ENCODE measurements at places on chromosomes 2 and 18. TPM values are rescaled to one million over a fixed set of nuclear protein-coding genes. Genes with fewer than 3 reads are reported as not detected.
A peak's percentile ranks its signal among the peaks of the same experiment; 100 is the strongest.

Gene TP53I3
- 15.4 TPM for total RNA-seq

DNA sequence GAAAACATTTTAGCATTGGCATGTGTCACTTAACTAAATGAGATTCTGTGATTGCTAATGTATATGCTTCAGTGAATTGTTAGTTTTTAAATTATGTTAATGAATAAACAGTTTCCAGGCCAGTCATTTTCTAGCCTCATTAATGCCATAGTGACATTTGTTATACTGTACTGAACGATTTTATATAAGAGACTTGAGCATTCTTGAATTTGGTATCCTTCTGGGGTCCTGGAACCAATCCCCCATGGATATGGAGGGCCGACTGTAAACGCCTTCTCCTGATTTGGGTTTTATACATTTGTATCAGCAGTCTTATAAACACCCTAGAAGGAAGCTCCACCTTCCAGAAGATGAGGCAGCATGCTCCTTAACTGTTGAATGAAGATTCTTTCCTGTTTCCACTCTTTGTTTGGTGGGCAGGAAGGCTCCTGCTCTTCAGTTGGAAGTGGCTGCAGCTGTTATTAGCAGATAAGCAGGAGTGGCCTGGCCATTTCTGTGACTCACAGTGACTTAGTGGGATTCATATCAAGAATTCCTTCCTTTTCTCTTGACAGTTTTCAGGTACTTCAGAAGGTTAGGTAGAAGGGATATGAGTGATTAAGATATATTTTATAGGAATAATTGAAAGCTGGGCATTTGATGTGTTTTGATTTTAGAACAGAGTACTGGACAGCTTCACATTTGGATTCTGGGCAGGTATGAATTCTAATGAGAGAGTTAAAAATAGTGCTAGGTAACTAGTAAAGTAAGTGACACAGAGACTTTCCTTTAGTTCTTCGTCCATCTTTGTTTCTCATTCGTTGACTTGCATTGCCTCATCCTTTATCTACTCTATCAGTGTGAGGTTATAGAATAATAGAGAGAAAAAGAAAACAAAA is 124.9 kb downstream of the PLCL1 start:
- DNase-seq = no peak

- DNase-seq = no peak
These were observed 95.6 kb downstream of the CYP26B1 start for GRCh38 chr2:72051971-72052505.

GRCh38 chr2:9556121-9556743 is 602 bp upstream of the ADAM17 start:
- DNase-seq = no peak

DNA sequence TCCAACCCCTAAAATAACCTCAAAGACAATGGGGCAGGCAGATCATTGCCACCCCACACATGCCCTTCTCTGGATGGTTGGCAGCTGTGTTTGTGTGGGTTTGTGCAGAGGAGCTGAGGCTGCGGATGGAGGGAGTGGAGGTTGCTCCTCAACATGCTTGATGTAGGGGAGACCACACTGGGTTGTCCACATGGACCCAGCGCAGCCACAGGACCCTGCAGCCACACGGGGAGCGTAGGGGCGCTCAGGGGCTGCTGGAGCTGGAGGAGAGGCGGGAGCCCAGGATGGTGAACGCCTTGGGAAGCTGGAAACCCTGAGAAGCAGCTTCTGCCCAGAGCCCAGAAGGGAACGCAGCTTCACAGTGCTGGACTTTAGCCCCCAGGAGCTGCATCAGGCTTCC is 56.3 kb upstream of the TMEM18 start:
- DNase-seq = no peak

Gene AKAIN1
- not detected for total RNA-seq

Gene MALL
- 9.9 TPM for total RNA-seq

- DNase-seq = no peak
These were observed 188.7 kb downstream of the MBD5 start for GRCh38 chr2:148209603-148210002.

Gene LCT
- not detected for total RNA-seq

Gene MYO3B
- total RNA-seq = not detected

DNA sequence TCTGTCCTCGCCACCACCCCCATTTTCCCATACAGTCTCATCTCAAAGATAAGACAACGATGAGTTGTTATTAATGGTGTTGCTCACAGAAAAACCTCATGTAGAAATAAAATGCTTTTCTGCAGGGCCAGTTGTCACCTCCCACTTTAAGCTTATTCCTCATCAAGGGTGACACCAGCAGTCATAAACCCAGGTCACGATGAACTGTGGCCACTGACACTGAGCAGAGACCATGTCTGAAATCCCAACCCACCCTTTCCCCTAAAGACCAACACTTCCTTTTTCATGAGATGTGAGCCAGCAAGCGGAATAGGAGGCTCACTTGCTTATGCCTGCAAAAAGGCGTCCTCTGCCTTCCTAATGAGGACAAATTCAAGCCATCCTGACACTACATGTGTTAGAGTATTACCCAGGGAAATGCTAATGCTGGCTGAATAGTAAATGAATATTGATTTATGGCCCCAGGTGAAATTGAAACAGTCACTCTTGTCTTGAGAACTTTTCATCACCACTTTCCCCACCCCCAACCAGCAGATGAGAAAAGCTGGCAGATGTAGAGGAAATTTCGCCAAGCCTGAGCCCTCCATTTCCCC is 228.4 kb downstream of the MGAT5 start:
- DNase-seq = no peak

Gene SKOR2
- not detected for total RNA-seq

DNA sequence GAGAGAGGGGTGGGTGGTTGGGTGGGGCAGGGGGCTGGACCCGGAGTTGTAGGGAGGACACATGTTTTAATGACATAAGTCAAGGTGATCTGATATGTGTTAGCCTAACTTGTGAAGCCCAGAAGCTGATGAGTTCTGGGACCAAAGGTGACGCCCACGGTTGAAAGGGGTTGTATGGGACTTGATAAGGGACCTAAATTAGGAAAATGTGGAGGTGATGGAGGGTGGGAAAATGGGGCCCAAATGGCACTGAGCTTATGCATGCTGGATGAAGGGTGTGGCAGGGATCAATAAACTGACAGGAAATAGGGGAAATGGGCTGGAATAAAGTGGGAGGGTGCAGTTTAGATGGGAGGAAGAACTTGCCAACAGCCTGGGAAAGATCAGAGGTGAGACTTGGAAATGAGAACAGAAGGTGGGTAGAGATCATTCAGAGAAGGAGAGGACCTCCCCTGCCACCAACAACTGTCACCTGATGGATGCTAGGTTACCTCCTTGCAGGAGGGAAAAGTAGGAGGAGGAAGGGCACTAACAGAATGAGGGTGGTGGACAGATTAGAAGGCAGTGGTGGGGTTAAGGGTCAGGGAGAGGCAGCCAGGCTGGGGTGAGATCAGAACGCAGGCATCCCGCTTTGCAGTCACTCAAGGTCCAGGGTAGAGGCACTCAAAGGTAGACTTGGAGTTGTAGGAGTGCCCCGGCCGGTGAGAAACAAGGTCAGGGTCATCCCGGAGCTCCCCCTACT is 15.3 kb downstream of the WNT10A start:
- DNase-seq = no peak

- no peak for DNase-seq
These were observed 29.8 kb upstream of the ARL4C start for GRCh38 chr2:234526711-234527110.

GRCh38 chr2:191245869-191246531 is 796 bp downstream of the MYO1B start:
- DNase-seq = peak; percentile 76

DNA sequence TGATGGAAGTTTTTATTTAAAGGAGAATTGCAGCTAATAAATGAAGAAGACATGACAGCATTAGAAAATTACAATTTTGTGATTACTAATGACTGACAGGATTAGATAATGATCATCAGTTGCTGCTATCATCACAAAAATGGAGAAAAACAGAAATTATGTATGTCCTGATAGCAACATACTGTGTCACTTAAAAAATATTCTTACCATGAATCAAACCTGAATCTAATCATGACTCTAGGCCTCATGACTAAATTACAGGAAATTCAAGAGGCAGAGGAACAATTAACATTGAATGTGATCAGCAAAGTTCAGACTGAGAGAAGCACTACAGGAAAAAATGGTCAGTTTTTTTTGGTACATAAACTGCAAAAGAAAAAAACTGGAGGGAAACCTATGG is 147.8 kb downstream of the PMAIP1 start:
- no peak for DNase-seq

DNA sequence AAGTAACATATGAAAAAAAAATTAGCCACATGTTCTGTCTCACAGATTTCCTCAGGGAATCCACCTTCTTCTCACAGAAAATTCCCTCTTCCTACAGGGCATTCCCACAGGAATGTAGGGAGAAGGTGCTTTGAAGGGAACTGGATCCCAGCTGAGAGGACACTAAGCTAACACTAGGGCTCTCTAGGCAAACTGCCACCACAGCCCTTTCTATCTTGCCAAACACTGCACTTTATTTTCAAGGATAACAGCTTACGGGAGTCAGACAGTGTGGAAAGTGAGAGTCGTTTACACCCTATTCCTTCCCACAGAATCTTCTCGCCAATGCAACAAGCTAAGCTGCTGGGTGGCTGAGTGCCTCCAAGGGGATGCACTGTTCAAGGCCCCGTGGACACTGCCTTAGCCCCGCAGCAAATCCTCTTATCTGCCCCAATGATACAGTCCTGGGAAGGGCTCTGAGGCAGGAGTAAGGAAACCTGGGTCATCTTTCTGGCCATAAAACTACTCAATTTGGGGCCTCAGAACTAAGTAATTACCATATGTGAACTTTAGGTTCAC is 76.9 kb downstream of the CCDC93 start:
- no peak for DNase-seq

DNA sequence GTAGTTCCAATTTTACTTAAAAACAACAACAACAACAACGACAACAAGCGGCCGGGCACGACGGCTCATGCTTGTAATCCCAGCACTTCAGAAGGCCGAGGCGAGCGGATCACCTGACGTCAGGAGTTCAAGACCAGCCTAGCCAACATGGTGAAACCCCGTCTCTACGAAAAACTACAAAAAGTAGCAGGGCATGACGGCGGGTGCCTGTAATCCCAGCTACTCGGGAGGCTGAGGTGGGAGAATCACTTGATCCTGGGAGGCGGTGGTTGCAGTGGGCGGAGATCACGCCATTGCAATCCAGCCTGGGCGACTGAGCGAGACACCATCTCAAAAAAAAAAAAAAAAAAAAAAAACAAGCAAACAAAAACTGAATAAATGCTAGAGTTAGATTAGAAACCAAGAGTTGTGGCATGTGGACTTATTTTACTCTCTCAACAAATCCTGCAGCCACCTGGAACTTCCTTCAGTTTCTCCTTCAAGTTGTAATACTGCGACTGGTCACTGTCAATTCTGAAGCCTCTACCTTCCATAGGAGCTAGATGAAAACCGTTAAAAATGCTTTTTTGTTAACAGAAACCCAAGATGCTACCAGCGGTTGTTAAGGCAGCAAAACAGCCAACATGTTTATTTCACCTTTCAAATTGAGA is 1.3 kb downstream of the ATP5F1A start:
- DNase-seq = no peak

Gene MYOM1
- total RNA-seq = 608 TPM

GRCh38 chr2:231556981-231557380 is 26.7 kb upstream of the NMUR1 start:
- DNase-seq = no peak

DNA sequence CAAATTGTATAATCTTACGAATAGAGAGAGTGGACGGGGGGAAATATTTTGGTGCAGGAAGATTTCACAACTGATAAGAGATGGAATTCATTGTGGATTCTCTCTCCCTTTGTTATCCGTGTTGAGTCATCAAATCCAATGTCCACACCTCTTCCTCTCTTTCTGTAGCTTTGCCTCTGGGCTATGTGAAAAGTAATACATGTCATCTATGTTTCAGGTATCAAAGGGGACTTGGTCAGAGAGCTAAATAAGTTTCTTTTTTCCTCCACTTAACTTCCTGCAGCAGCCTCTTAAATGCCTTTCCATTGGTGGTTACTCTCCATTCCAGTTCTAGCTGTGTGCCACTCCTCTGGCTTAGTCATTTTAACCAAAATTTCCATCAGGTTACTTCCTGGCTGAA is 169.3 kb upstream of the NXPH2 start:
- no peak for DNase-seq

DNA sequence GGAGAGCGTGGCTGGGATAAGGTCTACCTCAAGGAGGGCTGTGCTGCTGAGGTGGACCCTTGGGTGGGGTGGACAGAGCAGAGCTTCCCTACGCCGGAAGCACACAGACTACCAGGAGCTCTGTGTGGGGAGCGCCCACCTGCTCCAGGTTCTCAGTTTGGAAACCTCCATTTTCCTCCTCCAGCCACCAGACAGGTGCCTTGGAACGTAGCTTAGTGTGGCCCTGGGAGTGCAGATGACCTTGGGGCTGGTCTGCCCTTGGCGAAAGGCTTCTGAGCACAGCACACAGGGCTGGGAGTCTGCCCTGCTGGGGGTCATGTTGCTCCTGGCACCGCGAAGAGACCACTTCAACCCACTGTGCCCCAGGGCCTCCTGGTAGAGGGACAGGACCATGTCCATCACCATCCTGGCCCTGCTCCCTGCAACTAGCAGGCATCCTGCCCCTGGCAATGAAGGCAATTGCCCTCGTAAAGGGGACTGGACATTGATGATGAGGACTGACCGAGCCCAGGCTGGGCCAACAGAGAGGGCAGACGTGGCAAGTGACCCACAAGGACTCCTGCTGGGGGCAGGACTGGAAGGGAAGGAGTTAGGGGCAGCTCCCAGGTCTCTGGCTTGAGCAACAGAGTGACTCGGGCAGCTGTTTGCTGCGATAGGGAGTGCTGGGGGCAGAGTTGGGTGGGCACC is 214.7 kb downstream of the CYP26B1 start:
- DNase-seq = no peak

DNA sequence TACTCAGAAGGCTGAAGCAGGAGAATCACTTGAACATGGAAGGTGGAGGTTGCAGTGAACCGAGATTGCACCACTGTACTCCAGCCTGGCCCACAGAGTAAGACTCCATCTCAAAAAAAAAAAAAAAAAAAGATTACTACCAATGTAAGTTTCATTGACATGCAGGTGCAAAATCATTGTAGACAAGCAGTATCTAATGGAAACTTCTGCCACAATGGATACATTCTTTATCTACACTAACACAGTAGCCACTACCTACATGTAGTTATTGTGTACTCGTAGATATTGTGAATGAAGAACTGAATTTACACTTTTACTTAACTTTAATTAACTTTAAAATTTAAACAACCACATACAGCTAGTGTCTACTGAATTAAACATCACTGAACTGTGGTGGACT is 10.6 kb downstream of the PPP3R1 start:
- no peak for DNase-seq

- DNase-seq = no peak
These were observed 426.3 kb upstream of the PKDCC start for GRCh38 chr2:41621563-41621962.

GRCh38 chr2:222637067-222637466 is 18.8 kb downstream of the FARSB start:
- DNase-seq = no peak

GRCh38 chr2:186058614-186059013 is 320.0 kb downstream of the FSIP2 start:
- no peak for DNase-seq

Gene USP40
- total RNA-seq = 18.0 TPM

Gene ST8SIA3
- not detected for total RNA-seq

- DNase-seq = no peak
These were observed 8.1 kb upstream of the CYP26B1 start for GRCh38 chr2:72155737-72156136.

All from Right ventricle myocardium superior (tissue), 1 donor.